ENCODE measurements at places on chromosomes 7 and 10.
A peak's percentile ranks its signal among the peaks of the same experiment; 100 is the strongest.

DNA sequence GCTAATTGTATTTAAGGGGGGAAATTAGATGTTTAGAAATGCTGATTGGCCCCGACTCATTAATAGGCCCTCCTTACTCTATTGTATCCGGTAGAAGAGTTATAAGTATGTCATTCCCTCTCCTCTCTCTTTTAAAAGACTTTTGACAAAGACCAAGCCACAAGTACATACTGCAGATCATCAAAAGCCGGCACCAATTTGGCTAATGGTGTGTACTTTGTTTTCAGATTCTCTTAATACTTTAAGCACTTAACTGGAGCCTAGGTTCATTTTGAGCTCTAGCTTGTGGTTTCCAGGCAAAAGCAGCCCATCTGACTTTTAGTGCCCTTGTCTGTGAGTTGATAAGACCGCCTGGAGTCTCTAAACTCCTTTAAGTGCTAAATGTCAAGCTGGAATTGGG is 210.0 kb upstream of the LYZL1 start:
- DNase-seq = no peak

DNA sequence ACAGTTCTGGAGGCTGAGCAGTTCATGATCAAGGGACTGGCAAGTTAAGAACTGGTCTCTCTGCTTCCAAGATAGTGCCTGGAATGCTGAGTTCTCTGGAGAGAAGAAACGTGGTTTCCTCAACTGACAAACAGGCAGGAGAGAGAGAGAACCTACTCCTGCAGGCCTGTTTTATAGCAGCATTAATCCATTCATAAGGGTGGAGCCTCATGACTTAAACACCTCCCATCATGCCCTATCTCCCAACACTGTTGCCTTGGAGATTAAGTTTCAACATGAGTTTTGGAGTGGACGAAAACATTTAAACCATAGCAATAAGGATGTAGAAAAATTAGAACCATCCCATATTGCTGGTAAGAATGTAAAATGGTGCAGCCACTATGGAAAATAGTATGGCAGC is 32.3 kb upstream of the IMMP2L start:
- no peak for DNase-seq

GRCh38 chr7:69651101-69651590 is 52.9 kb downstream of the AUTS2 start:
- DNase-seq = no peak

- no peak for DNase-seq
Measured at GRCh38 chr7:33261585-33261984, 132.2 kb downstream of the BBS9 start.

GRCh38 chr10:52409928-52410327 is 95.8 kb downstream of the DKK1 start:
- no peak for DNase-seq

DNA sequence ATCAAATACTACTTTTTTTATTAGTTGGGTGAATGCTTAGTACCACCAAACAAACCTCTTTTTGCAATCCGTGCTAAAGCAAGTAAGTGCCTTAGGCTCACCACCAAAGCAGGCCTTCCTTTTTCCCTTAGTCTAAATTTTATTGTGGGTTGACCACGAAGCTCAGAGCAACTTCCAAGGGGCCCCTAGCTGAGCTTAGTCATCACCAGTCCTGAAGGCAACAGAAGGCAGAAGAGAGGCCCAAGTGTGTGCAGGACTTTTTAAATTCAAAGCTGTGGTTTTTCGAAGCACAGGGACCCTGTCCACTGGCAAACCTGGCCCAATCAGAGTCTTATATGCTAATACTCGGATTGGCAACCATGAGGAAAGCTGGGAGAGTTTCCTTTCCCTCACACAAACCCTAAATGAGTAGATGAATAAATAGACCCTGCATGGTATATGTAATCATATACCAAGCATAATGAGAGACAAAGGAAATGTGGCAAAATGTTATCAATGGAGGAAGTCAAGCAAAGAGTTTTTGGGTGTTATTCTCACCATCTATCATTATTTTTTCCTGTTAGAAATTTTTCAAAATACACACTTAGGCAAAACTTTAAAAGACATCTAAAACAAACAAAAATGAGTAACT is 453.2 kb upstream of the GALNT17 start:
- DNase-seq = no peak

GRCh38 chr7:16051561-16052255 is 365.2 kb upstream of the MEOX2 start:
- DNase-seq = no peak

GRCh38 chr7:30674420-30674819 is 7.8 kb downstream of the CRHR2 start:
- DNase-seq = no peak

DNA sequence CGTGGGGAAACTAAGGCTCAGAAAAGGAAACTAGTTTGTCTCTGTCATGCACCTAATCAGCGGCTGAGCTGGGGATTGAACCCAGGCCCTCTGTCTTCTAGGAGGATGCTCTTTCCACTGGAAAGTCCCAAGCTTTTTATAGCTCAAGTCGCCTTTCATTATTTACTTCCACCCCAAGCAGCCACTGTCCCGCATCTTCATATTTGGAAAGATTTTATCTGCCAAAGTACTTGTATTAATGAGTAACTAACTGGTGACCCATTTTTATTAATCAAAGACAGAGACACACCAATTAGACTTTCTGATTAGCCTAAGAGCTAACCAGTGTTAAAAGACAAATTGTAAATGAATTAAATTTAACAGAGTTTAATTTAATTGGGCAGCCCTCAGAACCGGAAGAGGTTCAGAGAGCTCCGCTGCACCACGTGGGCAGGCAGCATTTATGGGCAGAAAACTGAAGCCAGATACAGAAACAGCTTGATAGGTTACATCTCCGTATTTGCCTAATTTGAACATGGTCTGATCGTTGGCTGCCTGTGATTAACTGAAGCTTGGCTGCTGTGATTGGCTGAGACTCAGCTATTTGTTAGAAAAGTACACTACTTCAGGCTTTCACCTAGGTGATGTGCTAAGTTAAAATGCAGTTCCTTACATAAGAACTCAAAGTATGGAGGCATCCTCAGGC is 78.5 kb upstream of the PDCD4 start:
- DNase-seq = no peak

GRCh38 chr10:12966067-12966466 is 35.4 kb downstream of the CCDC3 start:
- DNase-seq = no peak

DNA sequence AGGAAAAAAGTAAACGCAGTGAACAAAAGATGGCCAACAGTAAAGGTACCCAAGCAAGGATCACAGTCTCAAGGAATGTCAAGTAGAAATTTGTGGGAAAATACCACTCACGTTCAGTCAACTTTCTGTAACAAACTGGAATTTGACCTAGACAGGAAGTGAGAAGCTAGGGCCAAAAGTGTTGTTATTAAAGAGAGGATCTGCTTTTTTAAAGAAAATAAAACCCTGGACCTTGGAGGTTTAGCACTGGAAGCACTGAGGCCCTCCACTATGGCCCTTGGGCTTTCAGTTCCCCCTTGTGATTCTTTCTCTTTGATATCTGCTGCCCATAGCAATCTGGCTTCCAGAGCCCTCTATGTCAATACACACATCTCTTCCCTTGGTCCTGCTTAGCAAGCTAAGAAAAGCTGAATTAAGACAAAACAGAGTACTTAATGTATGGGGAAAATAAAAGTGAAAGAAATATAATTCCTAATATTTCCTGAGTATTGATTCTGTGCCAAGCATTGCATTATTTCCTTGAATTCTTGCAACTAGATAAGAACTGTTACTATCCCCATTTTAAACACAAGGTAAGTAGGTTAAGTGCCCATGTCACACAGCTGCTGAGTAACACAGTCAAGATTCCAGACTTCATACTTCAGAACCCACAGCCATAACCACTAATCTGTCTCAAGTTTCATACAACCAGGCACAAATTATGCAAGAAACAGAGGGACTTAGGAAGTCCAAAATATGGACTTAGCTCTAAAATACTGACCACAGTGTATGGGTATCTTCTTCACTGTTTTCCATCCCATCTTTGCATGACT is 2.6 kb upstream of the ZNF438 start:
- DNase-seq = peak; percentile 37

DNA sequence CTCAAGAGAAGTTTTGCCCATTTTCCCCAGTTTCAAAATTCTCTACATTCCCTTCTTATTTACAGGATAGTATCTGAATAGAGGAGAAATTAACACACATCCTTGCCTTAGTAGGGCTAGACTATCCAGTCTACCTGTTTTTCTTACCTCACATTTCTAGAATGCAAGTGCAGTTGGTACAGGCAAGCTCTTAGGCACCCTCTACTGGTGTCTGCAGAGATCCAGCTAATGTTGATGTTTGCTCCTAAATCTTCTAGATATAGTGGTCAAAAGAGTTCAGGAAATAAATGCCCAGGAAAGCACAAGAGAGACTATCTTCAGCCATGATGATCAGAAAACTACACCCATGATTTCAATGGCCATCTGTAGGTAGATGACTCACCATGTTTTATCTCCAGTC is 205.3 kb downstream of the HTR7 start:
- DNase-seq = no peak

DNA sequence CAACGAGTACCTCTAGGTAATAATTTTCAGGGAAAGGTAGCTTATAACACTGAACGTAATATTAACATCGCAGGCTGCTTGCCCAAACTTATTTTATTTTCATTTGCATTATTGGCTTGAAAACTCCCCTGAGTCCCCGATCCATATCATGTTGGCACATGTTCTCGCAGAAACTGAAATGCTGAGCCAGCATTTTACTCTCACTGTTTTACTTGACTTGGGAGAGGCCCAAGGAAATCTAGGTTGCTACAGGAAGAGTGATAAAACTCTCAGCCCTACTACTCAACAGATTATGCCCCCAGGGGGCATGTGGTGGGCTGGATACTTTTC is 183.5 kb upstream of the HABP2 start:
- peak; percentile 41 for DNase-seq

DNA sequence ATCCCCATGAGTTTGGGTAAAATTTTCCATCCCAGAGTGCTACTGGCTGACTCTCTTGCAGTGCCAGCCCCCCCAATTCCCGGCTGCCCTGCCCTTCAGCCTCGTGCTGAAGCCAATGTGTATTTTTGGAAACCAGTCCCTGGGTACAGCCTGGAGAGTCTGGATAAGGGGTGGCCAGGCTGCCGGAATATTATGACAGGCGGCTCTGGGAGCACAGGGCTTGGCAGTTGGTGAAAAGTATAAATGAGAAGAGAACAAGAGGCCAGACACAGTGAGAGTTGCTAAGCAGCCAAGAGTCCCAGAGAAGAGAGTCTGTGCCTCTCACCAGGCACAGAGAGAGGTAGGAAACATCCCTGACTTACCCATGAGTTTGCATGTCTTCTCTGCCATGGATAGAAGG is 53.6 kb downstream of the TMEM130 start:
- DNase-seq = no peak

- DNase-seq = no peak
Measured at GRCh38 chr7:75915416-75916156, 631 bp downstream of the POR start.

- no peak for DNase-seq
Measured at GRCh38 chr7:132547821-132548220, 28.4 kb downstream of the PLXNA4 start.

- DNase-seq = no peak
Measured at GRCh38 chr10:101538446-101538845, 49.6 kb downstream of the POLL start.

DNA sequence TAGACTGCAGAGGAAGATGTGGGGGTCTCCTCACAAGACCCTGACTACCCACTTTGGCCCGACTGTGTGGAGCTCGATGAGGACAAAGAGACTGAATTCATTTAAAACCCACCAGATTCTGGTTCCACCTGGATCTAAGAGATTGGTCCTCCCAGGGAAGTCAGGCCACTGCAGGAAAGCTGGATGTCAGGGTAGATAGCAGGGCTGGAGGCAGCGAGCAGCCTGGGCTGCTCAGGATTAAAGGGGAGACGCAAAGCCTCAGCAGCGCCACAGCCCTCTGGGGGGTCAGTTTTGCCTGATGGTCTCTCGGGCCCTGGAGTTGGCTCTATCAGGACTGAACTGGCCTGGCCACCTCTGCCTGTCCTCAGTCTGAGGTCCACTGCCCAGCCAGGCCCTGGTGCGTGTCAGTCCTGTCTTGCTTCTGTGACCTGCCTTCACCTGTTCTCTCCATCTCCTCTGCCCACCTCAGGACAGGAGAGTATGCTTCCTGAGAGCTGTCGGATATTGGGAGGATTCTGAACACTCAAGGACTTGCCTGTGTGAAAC is 12.2 kb upstream of the KLRG2 start:
- no peak for DNase-seq

- no peak for DNase-seq
Measured at GRCh38 chr10:70537398-70538194, 59.0 kb downstream of the PALD1 start.

DNA sequence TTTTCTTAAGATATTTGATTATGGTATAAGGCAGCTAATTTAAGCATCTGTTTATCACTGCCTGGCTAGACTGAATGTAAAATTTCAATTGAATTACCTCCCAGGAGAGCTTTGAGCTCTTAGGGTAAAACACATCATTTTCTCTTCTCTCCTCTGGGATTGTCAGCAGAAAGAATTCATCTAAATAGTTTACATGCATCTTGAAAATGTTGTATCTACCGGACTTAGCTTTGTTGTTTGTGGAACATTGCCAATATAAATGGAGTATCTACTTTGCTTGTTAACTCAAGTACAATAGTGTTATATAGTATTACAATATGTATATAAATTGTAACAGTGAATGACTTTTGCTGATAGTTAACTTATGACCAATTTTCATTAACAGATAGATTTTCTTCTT is 73.3 kb downstream of the TAF3 start:
- DNase-seq = no peak

GRCh38 chr10:74453169-74453568 is 302.1 kb downstream of the ADK start:
- DNase-seq = no peak

DNA sequence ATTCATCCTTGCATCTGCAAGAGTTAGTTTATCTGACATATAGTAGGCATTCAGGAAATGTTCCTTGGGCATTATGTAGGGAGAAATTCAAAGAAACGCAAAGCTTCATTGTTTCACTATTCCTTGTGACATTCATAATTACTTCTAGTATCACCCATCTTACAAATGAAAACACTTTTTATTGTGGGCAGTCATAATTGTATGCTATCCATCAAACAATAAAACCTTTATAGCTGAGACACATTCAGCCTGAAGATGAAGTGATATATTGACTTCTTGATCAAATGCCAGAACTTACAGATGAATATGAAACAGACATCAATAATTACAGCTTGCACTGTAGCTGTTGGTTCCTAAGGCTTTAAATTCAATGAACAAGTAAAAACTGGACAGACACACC is 36.4 kb downstream of the FAM204A start:
- no peak for DNase-seq

DNA sequence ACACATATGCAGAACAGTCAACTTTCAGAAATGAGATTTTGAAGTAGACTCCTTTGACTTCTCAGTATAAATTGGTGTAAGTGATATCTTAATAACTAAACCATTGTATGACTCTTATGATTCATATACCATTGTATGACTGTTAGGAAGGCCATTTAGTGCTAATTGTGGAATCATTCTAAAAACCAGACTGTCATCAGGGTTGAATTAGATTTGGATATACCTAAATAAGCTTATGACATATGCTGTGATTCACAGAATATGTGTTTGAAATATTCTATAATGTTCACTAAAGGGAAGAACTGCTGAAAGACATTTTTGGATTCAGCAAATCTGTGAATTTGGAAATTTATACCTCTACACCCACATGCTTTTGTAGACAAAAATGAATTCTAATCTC is 438.1 kb downstream of the MDFIC start:
- DNase-seq = no peak

Data from skin of body (tissue), 3 donors.